Endothelial cell of umbilical vein (primary cell): ENCODE measurements at places on chromosomes 7 and 10. TPM values are rescaled to one million over a fixed set of nuclear protein-coding genes. Genes with fewer than 3 reads are reported as not detected.

TRIL gene
- 0.97 and 1.8 TPM in 2 replicates for total RNA-seq

TRPV5 gene
- total RNA-seq = not detected in 2 replicates

TFR2 gene
- 0.60 and 0.95 TPM in 2 replicates for total RNA-seq

DNA sequence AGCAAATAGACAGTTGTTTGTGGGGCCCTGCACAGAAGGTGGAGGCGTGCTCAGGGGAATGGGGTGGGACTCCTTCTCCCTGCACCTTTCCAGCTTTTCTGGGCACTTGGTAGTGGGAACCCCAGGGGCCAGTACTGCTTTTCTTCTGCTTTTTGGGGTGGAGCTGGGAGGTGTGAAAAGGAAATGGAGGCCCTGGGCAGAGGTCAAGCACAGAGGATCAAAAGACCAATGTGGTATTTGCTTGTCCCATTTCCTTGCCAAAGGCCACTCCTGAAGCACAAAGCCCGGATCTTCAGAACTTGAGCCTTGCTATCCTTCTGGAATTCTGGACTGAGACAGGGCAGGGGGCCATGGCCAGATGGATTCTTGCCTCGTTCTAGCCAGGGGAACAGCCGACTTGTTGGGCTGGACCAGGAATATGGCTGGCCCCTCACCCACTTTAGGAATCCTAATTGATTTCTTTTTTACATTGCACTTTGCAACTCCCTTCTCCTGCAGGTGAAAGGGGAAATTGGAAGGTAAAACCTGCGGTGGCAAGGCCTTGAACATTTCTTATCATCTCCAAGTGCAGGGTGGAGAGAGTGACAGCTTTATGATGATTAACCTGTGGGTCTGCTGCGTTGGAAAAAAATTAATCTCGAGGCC is 26.5 kb downstream of the ADRA2A start:
- no peak for DNase-seq

DNA sequence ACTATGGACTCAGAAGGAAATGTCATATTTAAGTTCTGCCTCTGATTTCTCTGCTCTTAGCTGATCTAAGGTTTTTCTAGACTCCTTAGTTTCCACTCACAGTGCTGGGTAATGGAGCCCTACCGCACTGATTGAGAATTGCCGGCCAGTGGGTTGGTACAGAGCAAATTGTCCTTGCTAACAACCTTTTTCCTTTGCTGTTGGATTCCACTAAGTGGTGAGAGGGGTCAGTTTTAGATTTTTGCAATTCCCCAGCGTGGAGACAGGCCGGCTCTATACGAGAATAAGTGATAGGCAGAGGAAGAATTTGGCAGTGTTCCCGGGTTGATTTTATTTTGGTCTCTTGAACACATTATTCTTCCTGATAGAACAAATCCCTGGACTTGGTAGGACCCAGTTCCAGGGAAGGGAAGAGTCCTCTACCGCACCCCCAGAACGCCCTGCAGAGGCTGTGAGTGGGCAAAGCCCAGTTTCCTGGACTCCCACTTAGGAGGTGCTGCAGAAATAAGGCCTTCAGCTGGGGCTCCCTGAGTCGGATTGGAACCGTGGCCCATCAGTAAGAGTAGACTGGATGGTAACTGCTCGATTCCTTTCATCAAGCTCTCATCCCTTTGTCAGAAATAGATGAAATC is 3.0 kb upstream of the NRP1 start:
- no peak for DNase-seq

- no peak for DNase-seq
These were observed 146.1 kb downstream of the VPS50 start for GRCh38 chr7:93378131-93378760.

DPYSL4 gene
- total RNA-seq = 32.9 and 60.0 TPM in 2 replicates

DNA sequence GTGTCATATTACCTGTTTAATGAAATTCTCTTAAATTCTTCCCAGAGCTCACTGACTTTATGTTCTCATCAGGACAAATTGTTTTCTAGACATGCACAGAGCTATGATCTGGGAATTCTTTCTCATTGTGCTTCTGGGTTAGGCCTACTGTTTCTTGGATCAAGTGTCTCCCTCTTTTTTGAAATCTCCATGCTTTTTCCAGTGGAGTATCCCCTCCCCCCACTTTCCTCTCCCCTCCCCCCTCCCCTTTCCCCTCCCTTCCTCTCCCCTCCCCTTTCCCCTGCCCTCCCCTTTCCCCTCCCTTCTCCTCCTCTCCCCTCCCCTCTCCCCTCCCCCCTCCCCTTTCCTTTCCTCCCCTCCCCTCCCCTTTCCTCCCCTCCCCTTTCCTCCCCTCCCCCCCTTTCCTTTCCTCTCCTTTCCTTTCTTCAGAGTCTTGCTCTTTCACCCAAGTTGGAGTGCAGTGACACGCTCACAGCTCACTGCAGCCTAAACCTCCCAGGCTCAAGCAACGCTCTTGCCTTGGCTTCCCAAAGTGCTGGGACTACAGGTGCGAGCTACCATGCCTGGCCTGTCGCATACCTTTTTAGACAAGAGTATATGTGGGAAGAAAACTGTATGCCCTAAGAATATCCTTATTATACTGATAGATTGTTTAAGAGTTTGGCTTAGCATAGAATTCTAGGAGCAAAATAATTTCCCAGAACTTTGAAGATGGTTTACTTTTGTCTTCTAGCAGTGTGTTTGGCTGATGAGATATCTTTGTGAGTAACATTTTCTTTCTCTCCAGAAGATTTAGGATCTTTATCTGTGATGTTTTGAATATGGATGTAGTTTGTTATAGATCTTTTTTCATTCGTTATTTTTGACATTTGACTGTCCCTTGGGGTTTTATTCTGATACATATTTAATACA is 2.5 kb downstream of the DYNC2I1 start:
- no peak for DNase-seq

TMEM120A gene
- 38.6 and 47.3 TPM in 2 replicates for total RNA-seq
